ENCODE measurements at places on chromosomes 1 and 21. TPM values are rescaled to one million over a fixed set of nuclear protein-coding genes. Genes with fewer than 3 reads are reported as not detected.

CD52 gene
- polyA plus RNA-seq, result 1.3 TPM

LYPD8 gene
- polyA plus RNA-seq, result not detected

ABCA4 gene
- polyA plus RNA-seq, result 0.59 TPM

DENND1B gene
- polyA plus RNA-seq, result 4.7 TPM

MED8 gene
- 20.0 TPM for polyA plus RNA-seq

DDOST gene
- 122 TPM for polyA plus RNA-seq

CHI3L2 gene
- 0.30 TPM for polyA plus RNA-seq

DCST1 gene
- 0.09 TPM for polyA plus RNA-seq

SPRR2E gene
- polyA plus RNA-seq, result not detected

TPTE gene
- not detected for polyA plus RNA-seq

CGN gene
- polyA plus RNA-seq, result 0.52 TPM

AIDA gene
- polyA plus RNA-seq, result 51.3 TPM

EXTL1 gene
- polyA plus RNA-seq, result 4.8 TPM

ZYG11A gene
- 0.05 TPM for polyA plus RNA-seq

RAB29 gene
- polyA plus RNA-seq, result 3.7 TPM

ZNF697 gene
- 11.6 TPM for polyA plus RNA-seq

CHRNB2 gene
- 0.23 TPM for polyA plus RNA-seq

IL22RA1 gene
- not detected for polyA plus RNA-seq

HSD3B2 gene
- polyA plus RNA-seq, result not detected

IQGAP3 gene
- polyA plus RNA-seq, result 5.5 TPM

OR2L2 gene
- polyA plus RNA-seq, result 0.06 TPM

PERM1 gene
- 3.3 TPM for polyA plus RNA-seq

NBPF6 gene
- polyA plus RNA-seq, result not detected

NR5A2 gene
- 1.7 TPM for polyA plus RNA-seq

MTF1 gene
- 5.6 TPM for polyA plus RNA-seq

NPHS2 gene
- not detected for polyA plus RNA-seq

TNFRSF14 gene
- polyA plus RNA-seq, result 11.2 TPM

PSRC1 gene
- 11.9 TPM for polyA plus RNA-seq

TDRD10 gene
- 2.3 TPM for polyA plus RNA-seq

CITED4 gene
- 2.6 TPM for polyA plus RNA-seq

CNTN2 gene
- 0.39 TPM for polyA plus RNA-seq
